Heart left ventricle (tissue), 16 donors: ENCODE measurements at places on chromosomes 12 and 14.

GRCh38 chr12:75162845-75163244 is 46.8 kb downstream of the KCNC2 start:
- DNase-seq: no peak

- no peak for DNase-seq
These were observed 415.9 kb downstream of the NELL2 start for GRCh38 chr12:44460261-44460660.

- no peak for DNase-seq
These were observed 15.6 kb upstream of the FRMD6 start for GRCh38 chr14:51636109-51636508.

DNA sequence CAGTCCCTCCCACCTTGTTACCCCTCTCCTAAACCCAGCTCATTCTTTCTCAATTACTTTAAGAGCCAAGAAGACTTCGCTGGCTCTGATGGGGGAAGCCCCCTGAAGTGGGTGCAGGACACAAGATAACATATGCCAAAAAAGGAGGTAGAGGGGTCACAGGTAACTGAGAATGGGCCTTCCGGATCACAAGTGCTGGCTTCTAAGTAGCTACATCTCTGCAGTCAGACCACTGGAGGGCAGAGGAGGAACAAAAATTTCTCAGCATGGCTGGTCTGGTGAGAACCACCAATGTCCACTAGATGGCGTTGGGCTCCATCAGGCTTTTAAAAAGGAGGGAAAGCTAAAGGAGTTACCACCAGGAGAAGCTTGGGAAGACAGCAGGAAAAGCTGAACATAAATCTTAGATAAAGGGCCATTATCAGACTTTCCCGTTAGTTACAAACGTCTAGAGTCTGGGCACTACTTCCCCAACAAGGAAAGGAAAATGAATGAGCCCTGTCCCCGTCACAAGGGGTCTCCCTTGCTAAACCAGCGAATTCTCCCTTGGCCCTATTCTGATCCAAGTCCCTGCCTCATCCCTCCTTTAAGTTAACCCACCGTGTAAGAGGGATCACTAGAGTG is 11.6 kb upstream of the CDH24 start:
- DNase-seq: peak; percentile 83
